Vagina (tissue), 2 donors: ENCODE measurements at places on chromosomes 4 and X.
A peak's percentile ranks its signal among the peaks of the same experiment; 100 is the strongest.

- H3K27me3 ChIP-seq, result no peaks in the 10 kb centered on the region
- no peak for DNase-seq
- H3K4me3 ChIP-seq, result no peak overlapping the region
- no peaks in the 10 kb centered on the region for H3K36me3 ChIP-seq
- no peak overlapping the region for H3K27ac ChIP-seq
- peaks cover 89% of the 10 kb centered on the region for H3K4me1 ChIP-seq
Observed at GRCh38 chr4:109440948-109441347, 7.3 kb downstream of the SEC24B start.

DNA sequence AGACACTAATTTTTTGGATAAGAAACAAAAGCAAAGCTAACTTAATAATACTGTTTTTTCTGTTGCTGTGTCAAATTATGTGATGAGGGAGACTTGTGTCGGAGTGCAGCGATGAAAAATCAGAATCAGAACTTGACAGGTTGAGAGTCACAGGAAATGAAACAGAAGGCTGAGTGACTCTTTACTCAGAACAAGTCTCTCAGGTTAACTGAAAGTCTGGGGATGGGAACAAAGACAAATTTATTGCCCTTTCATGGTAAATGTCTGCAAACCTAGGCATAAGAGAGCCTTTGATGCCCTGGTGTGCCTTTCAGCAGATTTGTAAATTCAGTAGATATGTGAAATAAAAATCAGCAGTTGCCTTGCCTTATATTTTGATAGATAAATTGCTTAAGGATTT, 96.0 kb downstream of the ADGRL3 start:
- no peak for DNase-seq
- H3K4me1 ChIP-seq, result no peaks in the 10 kb centered on the region
- H3K27ac ChIP-seq, result no peak overlapping the region

DNA sequence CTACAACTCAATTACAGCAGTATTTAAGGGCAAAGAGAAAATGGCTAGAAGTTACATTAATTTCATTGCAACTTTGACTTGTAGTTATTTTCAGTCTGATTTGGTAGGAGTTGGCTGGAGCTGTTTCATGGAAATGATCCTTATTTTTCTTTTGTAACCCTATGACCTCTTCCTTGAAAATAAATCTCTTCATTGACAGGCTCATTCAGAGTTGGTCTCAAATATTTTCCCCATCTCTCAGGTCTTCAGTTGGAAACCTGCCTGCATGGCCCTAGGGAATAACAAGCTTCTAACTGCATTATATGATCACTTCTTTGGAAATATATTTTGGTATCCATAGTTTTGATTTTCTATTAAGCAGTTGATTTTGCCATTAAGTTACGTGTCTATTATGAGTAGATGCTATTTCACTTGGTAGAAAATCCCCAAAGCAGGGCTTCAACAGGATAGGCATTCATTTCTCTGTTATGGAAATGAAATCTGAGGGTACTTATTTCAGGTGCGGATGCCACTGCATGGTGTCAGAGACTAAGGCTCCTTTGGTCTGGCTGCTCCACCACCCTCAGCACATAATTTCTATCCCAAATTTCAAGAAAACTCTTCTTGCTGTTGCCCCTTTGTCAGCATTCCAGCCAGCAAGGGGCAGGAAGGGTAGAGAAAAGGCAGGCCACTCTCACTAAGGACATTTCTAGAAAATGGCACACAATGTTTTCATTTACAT, 502.5 kb downstream of the SPRY1 start:
- H3K27ac ChIP-seq, result no peak overlapping the region
- no peaks in the 10 kb centered on the region for H3K4me1 ChIP-seq
- no peak overlapping the region for H3K4me3 ChIP-seq
- no peaks in the 10 kb centered on the region for H3K36me3 ChIP-seq
- DNase-seq, result no peak

- H3K4me1 ChIP-seq, result no peaks in the 10 kb centered on the region
- no peak overlapping the region for H3K4me3 ChIP-seq
- H3K27ac ChIP-seq, result no peak overlapping the region
- H3K36me3 ChIP-seq, result no peaks in the 10 kb centered on the region
- no peak for DNase-seq
Observed at GRCh38 chr4:72505314-72505744, 63.7 kb downstream of the ADAMTS3 start.

DNA sequence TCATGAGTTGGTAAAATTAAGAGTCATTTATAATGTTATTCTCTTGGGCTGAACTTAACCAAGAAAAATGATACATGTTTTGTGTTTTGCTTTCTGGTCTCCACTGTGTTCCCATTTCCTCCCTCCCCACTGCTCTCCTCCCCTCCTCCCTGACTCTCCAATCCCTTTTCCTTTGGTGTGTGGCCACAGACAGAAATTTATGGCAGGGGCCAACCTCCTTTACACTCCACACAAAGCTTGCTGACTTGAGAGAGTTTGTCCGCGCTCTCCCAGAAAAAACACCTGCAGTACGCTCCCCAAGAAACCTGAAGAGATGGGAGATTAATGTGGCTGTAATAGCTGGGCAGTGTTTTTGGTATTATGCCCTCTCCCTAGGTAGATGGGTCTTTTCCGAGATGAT, 88.9 kb downstream of the ALPK1 start:
- H3K27me3 ChIP-seq, result no peaks in the 10 kb centered on the region
- no peak for DNase-seq
- no peaks in the 10 kb centered on the region for H3K4me1 ChIP-seq
- no peak overlapping the region for H3K4me3 ChIP-seq
- no peaks in the 10 kb centered on the region for H3K36me3 ChIP-seq

DNA sequence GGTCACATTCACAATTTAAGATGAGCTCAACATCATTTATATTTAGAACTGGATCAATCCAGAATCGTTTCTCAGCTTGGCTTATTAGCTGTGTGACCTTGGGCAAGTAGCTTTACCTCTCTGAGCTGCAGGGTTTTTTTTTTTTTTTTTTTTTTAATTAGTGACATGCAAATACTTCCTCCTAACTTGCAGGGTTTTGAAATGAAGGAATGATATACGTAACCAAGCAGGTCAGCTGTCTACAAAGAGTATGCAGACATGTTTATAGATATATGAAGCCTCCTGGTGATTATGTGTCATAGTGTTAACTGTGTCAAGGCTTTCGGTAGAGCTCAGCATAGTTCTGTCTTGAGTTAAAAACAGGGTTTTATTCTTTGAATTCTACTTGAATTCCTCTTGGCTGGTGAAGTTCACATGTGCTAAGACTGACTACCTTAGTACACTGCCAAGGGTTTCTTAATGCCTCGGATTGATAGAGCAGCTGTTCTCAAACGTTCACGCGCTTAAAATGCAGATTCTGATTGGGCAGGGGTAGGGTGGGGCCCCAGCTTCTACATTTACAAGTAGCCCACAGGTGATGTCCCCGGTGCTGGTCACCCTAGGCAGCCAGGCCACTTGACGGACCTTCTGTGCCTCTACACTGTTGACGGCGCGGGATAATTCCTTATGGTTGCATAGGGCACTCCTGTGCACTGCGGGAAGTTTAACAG, 654 bp upstream of the STS start:
- H3K27me3 ChIP-seq, result no peaks in the 10 kb centered on the region
- H3K4me1 ChIP-seq, result peaks cover 22% of the 10 kb centered on the region
- DNase-seq, result no peak
- no peaks in the 10 kb centered on the region for H3K36me3 ChIP-seq

GRCh38 chrX:74187211-74187610, 116.8 kb upstream of the ZCCHC13 start:
- no peak overlapping the region for H3K4me3 ChIP-seq
- no peaks in the 10 kb centered on the region for H3K27me3 ChIP-seq
- H3K4me1 ChIP-seq, result no peaks in the 10 kb centered on the region
- H3K36me3 ChIP-seq, result no peaks in the 10 kb centered on the region
- no peak for DNase-seq
- H3K27ac ChIP-seq, result no peak overlapping the region

DNA sequence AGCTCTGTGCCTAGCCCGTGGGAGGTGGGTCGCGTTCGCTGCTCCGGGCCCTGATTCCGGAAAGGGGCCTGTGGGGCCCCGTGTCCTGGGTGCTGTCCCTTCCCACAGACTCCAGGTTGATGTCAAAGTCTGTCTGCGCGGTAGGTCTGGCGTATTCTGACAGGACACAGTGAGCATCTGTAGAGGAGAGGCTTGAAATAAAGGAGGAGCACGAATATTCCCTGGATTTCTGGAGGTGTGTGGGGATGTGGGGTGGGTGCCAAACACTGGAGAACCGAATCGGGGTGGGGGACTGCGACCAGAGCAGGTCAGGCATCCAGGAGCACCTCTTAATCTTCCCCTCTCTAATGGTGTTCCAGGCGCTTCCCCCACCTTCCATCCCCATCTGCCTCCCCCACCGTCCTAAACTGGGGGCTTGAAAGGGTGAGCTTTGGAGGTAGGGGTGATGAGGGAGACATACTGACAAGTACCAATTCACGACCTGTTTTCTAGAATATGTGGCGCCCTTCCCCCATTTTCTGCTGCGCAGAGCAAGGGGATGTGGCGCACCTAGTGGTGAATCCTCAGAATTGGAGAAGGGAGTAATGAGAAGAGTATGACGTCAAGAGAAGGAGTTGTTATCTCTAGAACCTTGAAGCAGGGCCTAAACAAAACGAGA, 877 bp downstream of the GPRASP1 start:
- H3K27ac ChIP-seq, result peak overlapping the region; percentile 76
- H3K36me3 ChIP-seq, result no peaks in the 10 kb centered on the region
- no peaks in the 10 kb centered on the region for H3K27me3 ChIP-seq
- peak overlapping the region; percentile 60 for H3K4me3 ChIP-seq

- no peak overlapping the region for H3K27ac ChIP-seq
- H3K4me3 ChIP-seq, result no peak overlapping the region
- H3K4me1 ChIP-seq, result no peaks in the 10 kb centered on the region
- DNase-seq, result no peak
- H3K36me3 ChIP-seq, result no peaks in the 10 kb centered on the region
Observed at GRCh38 chr4:149248191-149248764, 567.4 kb downstream of the IQCM start.

DNA sequence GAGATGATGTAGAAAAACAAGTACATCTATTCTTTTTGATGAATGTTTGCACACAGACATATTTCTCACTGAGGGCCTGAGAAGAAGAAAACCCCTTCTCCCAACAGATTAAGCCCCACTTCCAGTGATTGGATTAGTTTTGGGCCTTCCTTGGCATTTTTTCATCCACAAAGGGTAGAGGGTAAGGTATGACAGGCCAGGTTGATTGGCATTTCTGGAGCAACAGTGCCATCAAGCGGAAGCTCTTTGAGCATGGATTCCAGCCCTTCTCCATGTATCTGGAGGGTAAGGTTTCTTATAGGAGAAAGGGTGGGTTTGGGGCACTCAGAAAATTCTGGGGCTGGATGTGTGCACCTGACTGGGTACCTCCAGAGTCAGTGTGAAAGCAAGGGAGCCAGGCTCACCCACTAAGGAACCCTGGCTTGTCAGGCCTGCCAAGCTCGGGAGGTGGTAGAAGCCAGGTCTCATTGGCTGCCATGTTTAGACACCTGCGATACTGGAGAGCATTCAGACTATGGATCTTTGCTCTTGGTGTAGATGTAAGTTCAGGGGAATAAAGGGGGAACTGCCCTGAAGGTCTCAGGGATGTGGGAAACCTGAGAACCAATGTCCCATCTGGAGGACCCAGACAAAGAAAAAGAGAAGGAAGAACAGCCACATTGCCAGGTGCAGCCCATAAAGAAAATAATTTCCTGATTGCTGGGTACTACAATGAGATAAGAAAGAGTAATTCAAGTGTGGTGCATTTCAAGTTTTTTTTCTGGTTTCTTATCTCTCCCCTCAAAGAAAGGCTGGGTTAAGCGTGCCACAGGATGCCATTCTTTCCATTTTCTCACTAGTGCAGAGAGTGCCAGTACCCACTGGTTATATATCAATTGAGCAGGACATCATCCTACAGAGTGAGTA, 222.3 kb upstream of the AGTR2 start:
- H3K4me1 ChIP-seq, result no peaks in the 10 kb centered on the region
- H3K27me3 ChIP-seq, result no peaks in the 10 kb centered on the region
- no peaks in the 10 kb centered on the region for H3K36me3 ChIP-seq
- DNase-seq, result no peak
